ENCODE measurements at places on chromosomes 6 and 20.

GRCh38 chr6:43707767-43708166 is 20.2 kb upstream of the MRPS18A start:
- no peak for DNase-seq

- no peak for DNase-seq
These were observed 21.0 kb downstream of the KCNK5 start for GRCh38 chr6:39208223-39208739.

DNA sequence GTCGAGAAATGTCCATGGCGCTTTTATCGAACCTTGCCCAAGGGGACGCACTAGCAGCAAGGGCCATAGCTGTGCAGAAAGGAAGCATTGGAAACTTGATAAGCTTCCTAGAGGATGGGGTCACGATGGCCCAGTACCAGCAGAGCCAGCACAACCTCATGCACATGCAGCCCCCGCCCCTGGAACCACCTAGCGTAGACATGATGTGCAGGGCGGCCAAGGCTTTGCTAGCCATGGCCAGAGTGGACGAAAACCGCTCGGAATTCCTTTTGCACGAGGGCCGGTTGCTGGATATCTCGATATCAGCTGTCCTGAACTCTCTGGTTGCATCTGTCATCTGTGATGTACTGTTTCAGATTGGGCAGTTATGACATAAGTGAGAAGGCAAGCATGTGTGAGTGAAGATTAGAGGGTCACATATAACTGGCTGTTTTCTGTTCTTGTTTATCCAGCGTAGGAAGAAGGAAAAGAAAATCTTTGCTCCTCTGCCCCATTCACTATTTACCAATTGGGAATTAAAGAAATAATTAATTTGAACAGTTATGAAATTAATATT is 115.7 kb downstream of the TMEM242 start:
- no peak for DNase-seq

GRCh38 chr6:149153693-149154092 is 163.8 kb upstream of the TAB2 start:
- DNase-seq: no peak

DNA sequence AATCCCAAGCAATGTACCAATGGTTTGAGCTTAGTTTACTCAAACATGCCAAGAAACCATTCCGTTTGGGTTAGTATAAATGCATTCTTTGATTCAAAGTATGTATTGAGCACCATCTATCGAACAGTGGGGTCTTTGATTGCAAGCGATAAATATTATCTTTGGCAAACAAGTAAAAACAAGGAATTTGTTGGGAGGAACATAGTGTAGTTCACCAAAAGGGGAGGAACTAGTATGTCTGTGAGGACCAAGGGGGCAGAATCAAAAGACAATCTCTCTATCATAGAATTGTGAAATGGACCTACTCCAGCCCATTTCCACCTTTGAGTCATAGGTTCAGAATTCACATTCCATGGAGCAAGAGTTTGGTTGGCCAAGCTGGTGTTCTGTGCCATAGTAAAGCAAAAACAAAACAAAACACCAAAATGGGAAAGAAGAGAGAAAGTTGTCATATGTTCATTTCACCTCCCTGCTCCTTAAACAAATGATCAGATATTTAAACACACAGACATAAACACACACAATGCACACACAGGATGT is 266.0 kb downstream of the TSHZ2 start:
- no peak for DNase-seq

DNA sequence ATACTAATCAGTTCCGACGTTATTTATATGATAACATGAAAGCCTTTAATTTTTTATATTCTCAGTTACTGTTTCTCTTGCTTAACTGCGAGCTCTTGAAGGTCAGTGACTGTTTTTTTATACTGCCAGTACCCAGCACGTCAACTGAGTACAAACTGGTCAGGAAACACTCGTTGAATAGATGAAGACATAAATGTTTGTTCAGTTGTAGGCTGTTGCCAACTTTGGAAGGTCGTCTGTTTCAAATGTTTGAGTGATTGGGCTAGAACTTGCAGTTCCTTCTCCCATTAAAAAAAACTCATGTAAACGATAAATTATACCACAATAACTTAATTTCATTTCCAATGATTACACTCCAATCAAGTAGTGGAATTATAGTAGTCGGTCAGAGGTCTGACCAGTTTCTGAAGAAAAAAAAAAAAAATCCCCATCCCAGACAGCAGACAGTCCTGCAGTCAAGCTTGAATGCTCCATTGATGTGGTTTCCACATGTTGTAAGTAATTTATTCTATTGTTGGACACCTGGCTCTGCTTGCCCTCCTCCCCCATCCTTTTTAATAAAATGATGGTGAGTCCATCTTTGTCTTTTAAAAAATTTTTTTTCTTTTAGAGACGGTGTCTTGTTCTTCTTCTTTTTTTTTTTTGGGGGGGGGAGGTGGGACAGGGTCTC is 81.1 kb downstream of the SASH1 start:
- DNase-seq: no peak

Data from CD4-positive, alpha-beta T cell treated with Interleukin-21 for 1 hour (primary cell).